ENCODE measurements at places on chromosomes 5 and 9. TPM values are rescaled to one million over a fixed set of nuclear protein-coding genes. Genes with fewer than 3 reads are reported as not detected.

Gene CARD9
- 0.94 TPM for total RNA-seq

Gene SARDH
- 0.21 TPM for total RNA-seq

Gene POU5F2
- total RNA-seq, result 1.0 TPM

Gene CDH6
- total RNA-seq, result 792 TPM

Gene DNAH5
- total RNA-seq, result 0.37 TPM

Gene PRRT1B
- not detected for total RNA-seq

GRCh38 chr9:4272126-4272525 lies 27.7 kb downstream of the GLIS3 start:
- DNase-seq, result no peak

DNA sequence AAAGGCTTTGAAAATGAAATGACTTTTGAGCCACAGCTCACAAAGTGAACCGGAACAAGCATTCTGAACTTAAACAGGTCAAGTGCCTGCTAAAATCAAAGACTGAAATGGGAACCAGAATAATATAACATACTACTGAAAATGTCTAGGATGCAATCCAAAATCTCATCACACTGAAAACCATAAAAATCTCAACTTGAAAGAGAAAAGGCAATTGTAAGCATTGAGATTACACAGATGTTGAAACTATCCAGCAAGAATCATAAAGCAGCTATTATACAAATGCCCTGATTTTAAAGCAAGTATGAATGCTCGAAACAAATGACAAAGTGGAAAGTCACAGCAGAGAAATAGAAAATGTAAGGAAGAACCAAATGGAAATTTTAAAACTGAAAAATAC lies 211.5 kb upstream of the GAS1 start:
- DNase-seq, result no peak

GRCh38 chr9:103458826-103459225 lies 463.7 kb downstream of the CYLC2 start:
- no peak for DNase-seq

- no peak for DNase-seq
Measured at GRCh38 chr5:96326902-96327301, 106.1 kb downstream of the PCSK1 start.

DNA sequence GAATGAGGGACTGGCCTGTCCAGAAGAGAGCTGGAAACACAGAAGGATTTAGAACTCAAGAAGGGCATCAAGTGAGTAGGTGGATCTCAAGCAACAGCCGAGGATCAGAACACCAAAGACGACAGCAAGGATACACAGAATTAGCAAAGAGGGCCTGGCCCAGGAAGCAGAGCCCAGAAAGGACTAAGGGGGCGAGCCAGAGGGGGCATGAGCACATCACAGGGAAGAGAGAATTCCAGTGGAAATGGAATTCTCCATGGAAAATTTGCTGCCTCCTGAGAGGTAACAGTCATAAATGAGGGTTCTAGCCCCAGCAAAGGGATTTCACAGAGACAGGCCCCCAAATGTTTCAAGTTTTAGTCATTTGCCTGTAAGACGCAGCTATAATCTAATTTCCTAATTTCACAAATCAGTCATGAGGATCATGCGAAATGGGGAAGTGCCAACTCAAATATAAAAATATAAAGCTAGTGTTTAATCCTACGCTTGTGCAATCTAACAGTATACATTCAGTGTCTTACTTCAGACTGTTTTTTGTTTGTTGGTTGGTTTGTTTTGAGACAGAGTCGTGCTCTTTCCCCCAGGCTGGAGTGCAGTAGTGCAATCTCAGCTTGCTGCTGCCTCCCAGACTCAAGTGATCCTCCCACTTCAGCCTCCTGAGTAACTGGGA lies 46.7 kb downstream of the FNBP1 start:
- no peak for DNase-seq

GRCh38 chr9:2173861-2174260 lies 158.7 kb downstream of the SMARCA2 start:
- no peak for DNase-seq

GRCh38 chr9:137464291-137464999 lies 5.3 kb upstream of the NSMF start:
- DNase-seq, result no peak

DNA sequence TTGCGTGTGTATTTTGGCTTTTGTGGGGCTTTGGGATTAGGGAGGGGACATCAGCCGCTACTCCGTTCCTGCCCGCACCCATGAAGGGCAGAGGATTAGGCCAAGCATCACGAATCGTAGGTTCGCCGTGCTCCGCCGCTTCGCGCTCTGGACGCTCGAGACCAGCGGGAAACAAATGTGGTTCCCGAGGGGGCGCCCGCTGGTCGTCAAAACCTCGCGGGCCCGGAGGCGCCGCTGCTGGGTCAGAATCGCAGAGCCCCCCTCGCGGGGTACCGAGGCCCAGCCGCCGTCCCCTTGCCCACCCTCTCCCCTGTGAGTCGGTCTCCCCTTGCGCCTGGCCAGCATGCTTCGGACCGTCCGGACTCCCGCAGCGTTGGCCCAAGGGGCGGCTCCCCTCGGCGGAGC lies 2.3 kb upstream of the PAX5 start:
- DNase-seq, result no peak

- DNase-seq, result no peak
Measured at GRCh38 chr5:107428303-107428813, 242.4 kb downstream of the EFNA5 start.

DNA sequence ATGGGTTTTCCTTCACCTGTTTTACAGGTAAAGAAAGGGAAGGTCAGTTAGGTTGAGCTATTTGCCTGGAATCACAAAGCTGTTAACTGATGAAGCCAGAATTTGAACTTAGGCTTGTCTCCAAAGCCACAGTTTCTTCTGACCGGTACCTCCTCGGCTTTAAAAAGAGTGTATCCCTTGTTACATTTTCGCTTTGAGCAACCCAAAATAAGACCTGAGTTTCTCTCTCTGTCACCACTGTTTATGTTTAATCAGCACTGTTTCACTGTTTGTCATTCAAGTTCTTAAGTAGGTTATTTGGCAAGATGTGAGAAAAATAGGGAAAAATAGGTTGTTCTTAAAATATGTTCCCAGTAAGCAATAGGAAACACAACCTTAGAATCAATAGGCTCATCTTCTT lies 84.6 kb downstream of the VCAN start:
- DNase-seq, result no peak

DNA sequence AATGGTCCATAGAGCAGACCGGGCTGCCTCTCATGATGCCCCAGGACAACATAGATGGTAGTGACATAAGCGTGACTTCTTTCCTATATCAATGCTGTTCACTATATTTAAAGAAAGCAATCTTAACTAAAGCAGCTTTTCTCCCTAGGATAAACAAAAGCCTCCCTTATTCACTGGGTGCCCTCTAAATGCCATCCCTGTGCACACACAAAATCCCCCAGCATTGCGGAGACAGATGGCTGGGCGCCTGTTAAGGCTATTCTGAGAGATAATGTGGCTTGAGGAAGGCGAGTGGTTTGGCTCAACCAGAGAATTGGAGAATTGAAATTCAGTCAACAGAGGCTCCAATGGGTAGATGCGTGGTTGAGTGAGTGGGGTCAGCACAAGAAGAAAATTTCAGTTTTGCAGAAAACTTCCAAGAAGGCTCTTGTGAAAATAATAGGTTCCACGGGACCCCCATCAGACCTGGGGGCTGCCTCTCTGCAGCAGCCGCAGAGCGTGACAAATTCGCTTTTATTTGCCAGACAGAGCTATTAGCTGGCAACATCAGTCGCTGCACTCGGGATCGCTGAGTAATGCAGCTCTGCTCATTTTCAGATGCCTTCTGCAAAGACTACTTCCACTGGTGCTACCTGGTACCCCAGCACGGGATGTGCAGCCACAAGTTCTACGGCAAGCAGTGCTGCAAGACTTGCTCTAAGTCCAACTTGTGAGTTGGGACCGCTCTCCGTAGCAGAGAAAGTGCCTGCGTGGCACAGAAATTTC lies 103.9 kb upstream of the ICE1 start:
- no peak for DNase-seq

DNA sequence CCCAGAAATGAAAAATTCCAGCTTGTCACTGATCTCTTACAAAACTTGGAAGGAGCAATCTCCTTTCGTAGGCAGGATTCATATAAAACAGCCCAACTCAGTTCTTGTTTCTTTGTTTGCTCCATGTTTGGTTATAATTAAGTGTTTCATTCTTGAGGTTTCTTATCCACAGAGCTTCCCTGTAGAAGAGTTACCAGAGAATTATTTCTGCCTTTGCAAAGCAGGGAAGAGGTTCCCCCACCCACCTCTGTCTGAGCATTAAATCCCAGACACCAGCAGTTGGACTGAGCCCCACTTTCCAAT lies 34.1 kb upstream of the RAI14 start:
- DNase-seq, result no peak

GRCh38 chr9:107375001-107375400 lies 91.9 kb downstream of the RAD23B start:
- no peak for DNase-seq

- DNase-seq, result no peak
Measured at GRCh38 chr5:176637556-176637955, 7.1 kb downstream of the EIF4E1B start.

Data from osteocyte (in vitro differentiated cells).